Stimulated activated CD4-positive, alpha-beta T cell treated with anti-CD3 and anti-CD28 coated beads, Interleukin-2, amount 100 ng/mL, for 24 hours (primary cell): ENCODE measurements at places on chromosomes 16 and 17.
A peak's percentile ranks its signal among the peaks of the same experiment; 100 is the strongest.

GRCh38 chr17:47949946-47950345, 7.7 kb downstream of the PRR15L start:
- DNase-seq, result no peak

DNA sequence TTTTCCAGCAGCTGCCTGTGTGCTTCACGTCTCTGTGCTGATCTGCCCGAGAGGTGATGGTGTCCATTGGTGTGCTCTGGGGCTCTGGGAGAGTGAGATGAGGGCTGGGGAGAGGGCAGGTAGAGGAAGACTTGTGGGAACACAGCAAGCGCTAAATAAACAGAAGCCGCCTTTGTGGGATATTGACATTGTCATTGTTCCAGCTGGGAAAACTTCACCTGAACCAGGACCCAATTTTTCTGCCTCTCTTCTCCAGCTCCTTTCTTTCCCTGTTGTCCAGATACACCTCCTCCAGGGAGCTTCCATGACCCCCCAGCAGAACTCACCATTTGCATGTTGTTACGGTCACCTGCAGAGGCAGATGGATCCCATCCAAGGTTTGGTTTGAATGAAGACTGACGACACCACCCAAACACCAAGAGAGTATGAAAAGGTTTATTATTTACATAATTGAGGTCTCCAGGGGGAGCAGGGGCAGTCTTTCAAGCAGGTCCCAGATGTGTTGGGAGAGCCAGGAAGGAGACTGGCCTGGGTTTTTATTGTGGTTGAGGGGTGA, 3.6 kb upstream of the ITGA3 start:
- DNase-seq, result no peak

- DNase-seq, result no peak
These were observed 38.8 kb downstream of the CLEC16A start for GRCh38 chr16:10983159-10983558.

DNA sequence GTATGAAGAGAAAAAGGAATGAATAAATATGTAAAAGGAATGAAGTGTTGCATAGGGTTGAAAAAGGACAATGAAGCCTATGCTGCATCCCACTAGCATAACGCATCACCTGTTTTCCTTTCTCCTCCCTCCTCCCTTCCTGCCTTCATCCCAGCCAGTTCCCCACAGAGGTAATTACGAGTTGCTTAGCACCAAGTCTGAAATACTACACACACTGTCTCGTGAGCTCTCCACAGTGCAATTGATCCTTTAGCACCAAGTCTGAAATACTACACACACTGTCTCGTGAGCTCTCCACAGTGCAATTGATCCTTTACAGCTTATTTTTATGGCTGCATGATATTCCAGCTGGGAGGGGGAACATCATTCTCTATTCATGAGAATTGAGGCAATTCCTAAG, 1.1 kb upstream of the DRC7 start:
- DNase-seq, result no peak

GRCh38 chr16:19417640-19418039, at the start of gene TMC5:
Gene TMC5 (plus strand): TSS chr16:19417883. CDS start chr16:19440039, 22,156 bp downstream.
- no peak for DNase-seq

GRCh38 chr16:1152123-1152638, 725 bp upstream of the CACNA1H start:
- peak; percentile 45 for DNase-seq

DNA sequence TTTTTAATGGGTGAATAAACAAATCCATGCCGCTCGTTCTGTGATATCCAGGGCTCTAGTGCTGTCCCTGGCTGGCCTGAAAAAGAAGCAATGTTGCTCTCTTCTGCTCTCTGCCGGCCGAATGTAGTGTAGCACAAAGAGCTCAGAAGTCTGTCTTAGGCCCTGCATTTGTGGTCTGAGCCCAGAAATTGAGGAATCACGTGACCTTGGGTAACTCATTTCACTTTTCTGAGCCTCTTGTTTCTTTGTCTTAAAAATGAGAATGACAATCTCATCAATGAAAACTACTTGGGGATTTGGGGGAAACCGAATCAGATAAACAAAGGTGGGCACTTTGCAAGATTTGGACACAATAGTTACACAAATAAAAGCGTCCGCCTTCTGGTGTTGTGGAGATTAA, 381.6 kb upstream of the ASIC2 start:
- DNase-seq, result peak; percentile 37

DNA sequence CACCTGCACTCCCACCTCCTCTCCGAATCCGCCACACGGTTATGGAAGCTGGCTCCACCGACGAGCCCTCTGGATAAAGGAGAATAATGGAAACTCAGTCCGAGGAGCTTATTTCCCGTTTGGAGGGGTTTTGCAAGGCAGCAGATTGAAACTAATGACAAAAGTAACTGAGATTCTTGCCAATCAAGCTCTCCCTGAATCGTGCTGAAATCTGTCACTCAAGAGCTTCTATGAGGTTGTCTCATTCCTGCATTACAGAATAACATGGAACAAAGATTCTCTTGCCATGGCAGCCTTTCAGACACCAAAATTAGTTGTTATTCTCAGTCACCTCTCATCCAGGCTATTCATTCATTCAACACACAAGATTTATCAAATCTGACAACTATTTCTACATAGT, 405.9 kb downstream of the SOX9 start:
- no peak for DNase-seq
